ENCODE measurements at places on chromosomes 2 and 18. TPM values are rescaled to one million over a fixed set of nuclear protein-coding genes. Genes with fewer than 3 reads are reported as not detected.

Gene FKBP7
- total RNA-seq: 28.3 TPM

- H3K4me3 ChIP-seq: no peak overlapping the region
- H3K36me3 ChIP-seq: no peaks in the 10 kb centered on the region
- no peak overlapping the region for H3K27ac ChIP-seq
- peaks cover 27% of the 10 kb centered on the region for H3K4me1 ChIP-seq
These were observed 408.4 kb downstream of the HRH4 start for GRCh38 chr18:24868760-24869237.

GRCh38 chr2:127128445-127128904, 21.5 kb upstream of the BIN1 start:
- H3K4me3 ChIP-seq: no peak overlapping the region
- no peak overlapping the region for H3K27ac ChIP-seq
- no peaks in the 10 kb centered on the region for H3K36me3 ChIP-seq
- DNase-seq: no peak

GRCh38 chr2:11976073-11976472, 229.6 kb downstream of the LPIN1 start:
- peaks cover 7% of the 10 kb centered on the region for H3K4me1 ChIP-seq
- no peak overlapping the region for H3K4me3 ChIP-seq
- H3K27me3 ChIP-seq: no peaks in the 10 kb centered on the region
- H3K36me3 ChIP-seq: peaks cover 14% of the 10 kb centered on the region
- no peak overlapping the region for H3K27ac ChIP-seq

Gene SERPINB13
- total RNA-seq: not detected

Gene LCT
- total RNA-seq: 0.19 TPM

Gene RGPD4
- 0.05 TPM for total RNA-seq

GRCh38 chr2:9298583-9298982, 92.0 kb downstream of the ASAP2 start:
- no peak for DNase-seq
- peaks cover 11% of the 10 kb centered on the region for H3K36me3 ChIP-seq
- H3K4me1 ChIP-seq: peaks cover 15% of the 10 kb centered on the region

GRCh38 chr18:32355896-32356295, 114.8 kb downstream of the GAREM1 start:
- no peaks in the 10 kb centered on the region for H3K27me3 ChIP-seq
- peaks cover 2% of the 10 kb centered on the region for H3K36me3 ChIP-seq
- H3K4me3 ChIP-seq: no peak overlapping the region
- DNase-seq: no peak
- H3K27ac ChIP-seq: no peak overlapping the region

- no peak overlapping the region for H3K4me3 ChIP-seq
- peaks cover 54% of the 10 kb centered on the region for H3K27me3 ChIP-seq
These were observed 5.4 kb downstream of the ALPG start for GRCh38 chr2:232411901-232412629.

DNA sequence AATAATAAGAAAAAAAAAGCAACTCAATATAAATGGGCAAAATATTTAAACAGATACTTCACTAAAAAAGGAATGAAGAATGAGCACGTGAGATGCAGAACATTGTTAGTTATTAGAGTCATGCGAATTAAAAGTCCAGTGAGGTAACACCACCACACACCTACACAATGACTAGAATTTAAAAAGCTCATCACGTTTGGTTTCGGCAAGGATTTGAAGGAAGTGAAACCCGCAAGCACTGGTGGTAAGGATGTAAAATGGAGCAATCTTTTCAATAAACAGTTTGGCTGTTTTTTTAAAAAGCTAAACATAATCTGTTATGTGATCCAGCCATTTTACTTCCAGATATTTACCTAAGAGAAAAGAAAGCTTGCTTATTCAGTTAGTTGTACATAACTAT, 1181.6 kb upstream of the CELF4 start:
- H3K27me3 ChIP-seq: no peaks in the 10 kb centered on the region
- no peaks in the 10 kb centered on the region for H3K36me3 ChIP-seq
- H3K4me1 ChIP-seq: no peaks in the 10 kb centered on the region
- DNase-seq: no peak
- no peak overlapping the region for H3K27ac ChIP-seq

DNA sequence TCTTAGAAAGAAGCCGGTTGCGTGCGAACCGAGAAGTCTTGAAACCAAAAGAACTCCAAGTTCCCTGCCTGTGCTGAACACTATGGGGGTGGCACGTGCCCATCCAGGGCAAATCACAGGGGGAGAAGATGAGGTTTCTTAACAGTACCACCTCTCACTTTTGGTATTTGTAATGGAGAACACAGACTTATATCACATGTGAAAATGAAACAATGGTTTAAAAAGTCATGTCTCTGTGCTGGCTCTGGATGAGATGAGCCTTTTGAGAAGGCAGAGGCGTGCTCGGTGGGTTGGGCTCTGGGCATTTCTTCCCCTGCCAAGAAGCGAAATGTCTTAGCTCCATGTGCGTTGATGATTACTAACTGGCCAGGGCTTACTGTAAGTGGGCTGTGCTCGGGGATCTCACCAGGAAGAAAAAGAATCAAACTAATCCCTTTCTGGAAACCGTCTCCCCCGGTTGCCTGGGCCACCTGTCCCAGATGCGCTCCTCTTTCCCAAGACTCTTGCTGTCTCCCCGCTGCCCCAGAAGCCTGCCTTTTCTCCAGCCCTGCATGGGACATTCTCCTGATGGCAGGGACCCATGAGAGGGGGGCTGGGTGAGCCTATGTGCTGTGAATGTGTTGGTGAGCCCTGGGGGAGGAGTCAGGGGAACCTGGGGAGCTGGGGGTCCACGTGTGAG, 252.9 kb downstream of the PRKCE start:
- no peak overlapping the region for H3K27ac ChIP-seq
- H3K4me1 ChIP-seq: peaks cover 19% of the 10 kb centered on the region
- no peaks in the 10 kb centered on the region for H3K27me3 ChIP-seq
- no peak overlapping the region for H3K4me3 ChIP-seq

Gene DSC2
- 10.2 TPM for total RNA-seq
